HCT116 (cell line): ENCODE measurements at places on chromosomes 4 and X.

GRCh38 chr4:37802068-37802666 lies 24.3 kb upstream of the PGM2 start:
- DNase-seq: peak; percentile 86
- no peak overlapping the region; the same call in 1 of the 2 replicates for H3K4me3 ChIP-seq
- peaks cover 13% of the 10 kb centered on the region for H3K4me1 ChIP-seq
- H3K27me3 ChIP-seq: no peaks in the 10 kb centered on the region
- H3K27ac ChIP-seq: no peak overlapping the region

- no peaks in the 10 kb centered on the region for H3K4me1 ChIP-seq
- H3K36me3 ChIP-seq: no peaks in the 10 kb centered on the region
- H3K27ac ChIP-seq: no peak overlapping the region
- DNase-seq: no peak
Observed at GRCh38 chrX:67723580-67724351, 179.9 kb downstream of the AR start.

- no peak overlapping the region for H3K27ac ChIP-seq
- DNase-seq: no peak
- H3K4me1 ChIP-seq: no peaks in the 10 kb centered on the region
- no peaks in the 10 kb centered on the region for H3K27me3 ChIP-seq
- no peaks in the 10 kb centered on the region for H3K36me3 ChIP-seq
Observed at GRCh38 chrX:16076834-16077233, 46.5 kb upstream of the GRPR start.

GRCh38 chr4:7988437-7988836 lies 48.8 kb upstream of the AFAP1 start:
- no peaks in the 10 kb centered on the region for H3K36me3 ChIP-seq
- no peak overlapping the region for H3K4me3 ChIP-seq
- H3K27ac ChIP-seq: no peak overlapping the region
- H3K4me1 ChIP-seq: no peaks in the 10 kb centered on the region
